Mucosa of descending colon (tissue), 3 donors: ENCODE measurements at places on chromosomes 7 and 10. TPM values are rescaled to one million over a fixed set of nuclear protein-coding genes. Genes with fewer than 3 reads are reported as not detected.
A peak's percentile ranks its signal among the peaks of the same experiment; 100 is the strongest.

DNA sequence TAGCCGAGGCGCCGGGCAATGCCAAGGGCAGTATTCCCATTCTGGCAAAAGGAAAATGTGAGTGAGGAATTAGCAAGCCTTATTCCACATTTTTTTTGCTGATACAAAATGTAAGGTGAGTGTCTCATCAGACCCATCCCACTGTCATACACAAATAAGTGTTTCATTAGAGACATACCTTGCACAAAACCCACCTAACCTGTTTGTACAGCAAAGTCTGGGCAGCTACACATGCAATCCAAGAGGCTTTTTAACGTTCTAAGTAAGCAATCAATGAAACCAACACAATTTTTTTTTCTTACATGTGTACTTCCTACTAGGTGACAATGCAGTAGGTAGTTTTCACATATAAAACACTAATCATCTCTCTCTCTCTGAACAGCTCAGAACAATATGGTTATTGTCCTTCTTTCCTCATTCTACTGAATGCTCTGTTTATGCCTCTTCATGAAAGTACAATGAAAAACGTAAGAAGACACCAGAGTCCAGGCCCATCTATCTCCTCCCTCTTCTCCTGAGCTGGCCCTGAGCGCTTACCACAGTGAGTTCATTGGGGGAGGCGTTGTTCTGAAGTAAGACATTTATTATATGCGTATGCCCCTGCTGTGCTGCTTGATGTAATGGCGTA is 217.2 kb downstream of the ANK3 start:
- no peak for DNase-seq

- DNase-seq, result no peak
Observed at GRCh38 chr7:130719541-130719940, 14.5 kb downstream of the KLF14 start.

DNA sequence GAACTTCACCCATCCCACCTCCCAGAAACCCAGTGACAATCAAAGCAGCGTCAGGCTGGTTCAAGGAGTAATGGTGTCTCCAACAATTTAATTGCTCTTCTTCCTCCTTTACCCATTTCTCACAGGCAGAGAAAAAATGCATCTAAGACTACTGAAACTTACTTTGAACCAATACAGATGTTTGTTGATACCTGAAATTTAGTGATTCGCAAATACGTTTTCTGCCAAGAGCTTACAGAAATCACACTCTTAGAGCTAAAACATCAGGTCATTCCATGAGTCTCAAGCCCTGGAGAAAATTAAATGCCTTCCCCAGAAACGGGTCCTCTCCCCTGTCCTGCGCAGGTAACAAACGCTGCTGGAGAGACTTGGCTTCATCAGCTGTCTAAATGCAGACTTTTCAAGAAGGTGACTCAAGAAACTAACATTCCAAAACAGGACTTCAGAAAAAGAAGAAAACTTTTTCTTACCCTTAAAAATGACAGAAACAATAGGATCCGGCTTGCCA is 443 bp downstream of the MYOF start:
- no peak for DNase-seq

DNA sequence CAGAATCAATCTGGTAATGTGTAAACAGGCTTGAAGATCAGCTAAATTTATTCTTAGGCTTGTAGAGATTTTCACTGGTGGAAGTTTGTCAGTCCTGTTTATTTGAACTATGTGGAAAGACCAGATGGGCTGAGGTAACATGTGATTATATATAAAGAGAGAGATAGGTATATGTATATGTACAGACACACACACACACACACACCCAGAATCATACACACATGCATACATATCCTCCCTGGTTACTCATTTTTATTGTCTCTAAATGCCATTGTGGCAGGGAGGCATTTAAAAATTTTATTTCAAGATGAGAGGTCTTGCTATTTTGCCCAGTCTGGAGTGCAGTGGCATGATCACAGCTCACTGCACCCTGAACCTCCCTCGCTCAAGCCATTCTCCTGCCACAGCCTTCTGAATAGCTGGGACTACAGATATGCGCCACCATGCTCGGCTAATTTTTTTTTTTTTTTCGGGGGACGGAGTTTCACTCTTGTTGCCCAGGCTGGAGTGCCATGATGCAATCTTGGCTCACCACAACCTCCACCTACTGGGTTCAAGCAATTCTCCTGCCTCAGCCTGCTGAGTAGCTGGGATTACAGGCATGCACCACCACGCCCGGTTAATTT is 78.1 kb upstream of the CYTH3 start:
- DNase-seq, result no peak

GRCh38 chr7:18347170-18347569 is 148.4 kb upstream of the HDAC9 start:
- no peak for DNase-seq

DNA sequence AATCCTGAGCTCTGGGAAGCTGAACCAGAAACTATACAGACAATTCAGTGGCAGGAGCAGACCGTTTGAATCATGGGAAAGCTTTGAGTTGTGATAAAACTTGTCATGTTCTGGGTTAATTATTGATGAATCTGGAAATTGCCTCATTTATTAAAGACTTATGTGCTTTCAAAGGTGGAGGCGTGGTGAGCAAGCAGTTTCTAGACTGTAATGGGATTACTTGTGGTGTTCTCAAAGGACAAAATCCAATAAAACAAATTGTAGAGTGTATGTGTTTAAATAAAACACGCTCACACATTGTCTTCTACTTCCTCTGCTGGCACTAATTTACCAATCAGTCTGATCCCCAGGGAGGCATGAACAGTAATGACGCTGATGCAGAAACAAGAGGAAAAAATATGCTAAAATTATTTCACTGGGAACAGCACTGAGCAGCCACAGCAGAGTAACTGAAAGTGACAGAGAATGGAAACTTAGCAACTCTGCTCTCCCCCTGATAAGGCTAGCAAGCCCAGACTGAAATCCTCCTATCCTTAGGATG is 25.1 kb downstream of the PARD3 start:
- DNase-seq, result no peak

DNA sequence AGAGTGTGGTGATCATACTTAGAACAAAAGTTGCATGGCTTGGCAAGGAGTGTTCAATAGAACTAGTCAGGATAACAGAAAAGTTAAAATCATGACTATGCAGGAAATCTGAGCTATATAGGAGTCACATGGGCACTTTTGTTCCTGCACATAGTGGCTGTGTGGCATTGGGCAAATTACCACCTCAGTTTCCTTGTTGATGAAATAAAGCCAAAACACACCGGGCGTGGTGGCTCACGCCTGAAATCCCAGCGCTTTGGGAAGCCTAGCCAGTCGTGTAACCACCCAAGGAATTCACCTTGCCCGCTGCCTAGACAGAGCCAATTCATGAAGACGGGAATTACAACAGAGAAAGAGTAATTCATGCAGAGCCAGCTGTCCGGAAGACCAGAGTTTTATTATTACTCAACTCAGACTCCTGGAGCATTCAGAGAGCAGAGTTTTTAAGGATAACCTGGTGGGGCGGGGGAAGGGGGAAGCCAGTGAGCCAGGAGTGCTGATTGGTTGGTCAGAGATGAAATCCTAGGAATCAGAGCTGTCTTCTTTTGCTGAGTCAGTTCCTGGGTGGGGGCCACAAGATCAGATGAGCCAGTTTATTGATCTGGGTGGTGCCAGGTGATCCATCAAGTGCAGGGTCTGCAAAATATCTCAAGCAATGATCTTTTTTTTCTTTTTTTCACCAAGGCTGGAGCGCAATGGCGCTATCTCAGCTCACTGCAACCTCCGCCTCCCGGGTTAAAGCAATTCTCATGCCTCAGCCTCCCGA is 6.4 kb upstream of the MKRN1 start:
- DNase-seq, result peak; percentile 79

GRCh38 chr10:70965566-70965965 is 77.2 kb upstream of the PCBD1 start:
- no peak for DNase-seq

DNA sequence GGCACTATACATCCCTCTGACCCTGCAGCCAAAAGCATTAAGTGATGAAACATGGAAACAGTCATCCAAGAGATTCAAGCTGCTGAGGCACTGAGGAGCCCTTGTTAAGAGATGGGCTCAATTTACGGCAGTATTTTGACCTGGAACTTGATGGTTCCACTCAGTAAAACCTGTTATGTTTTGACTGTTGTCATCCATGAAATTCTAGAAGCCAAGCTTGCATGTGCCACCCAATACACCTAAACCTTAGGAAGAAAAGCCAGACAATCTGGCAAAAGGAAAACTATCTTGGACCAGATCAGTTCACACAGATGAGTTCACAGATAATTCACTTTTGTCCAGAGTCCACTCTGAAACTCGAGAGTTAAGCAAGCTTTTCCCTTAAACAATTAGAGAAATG is 53.2 kb downstream of the ICA1 start:
- DNase-seq, result no peak

DNA sequence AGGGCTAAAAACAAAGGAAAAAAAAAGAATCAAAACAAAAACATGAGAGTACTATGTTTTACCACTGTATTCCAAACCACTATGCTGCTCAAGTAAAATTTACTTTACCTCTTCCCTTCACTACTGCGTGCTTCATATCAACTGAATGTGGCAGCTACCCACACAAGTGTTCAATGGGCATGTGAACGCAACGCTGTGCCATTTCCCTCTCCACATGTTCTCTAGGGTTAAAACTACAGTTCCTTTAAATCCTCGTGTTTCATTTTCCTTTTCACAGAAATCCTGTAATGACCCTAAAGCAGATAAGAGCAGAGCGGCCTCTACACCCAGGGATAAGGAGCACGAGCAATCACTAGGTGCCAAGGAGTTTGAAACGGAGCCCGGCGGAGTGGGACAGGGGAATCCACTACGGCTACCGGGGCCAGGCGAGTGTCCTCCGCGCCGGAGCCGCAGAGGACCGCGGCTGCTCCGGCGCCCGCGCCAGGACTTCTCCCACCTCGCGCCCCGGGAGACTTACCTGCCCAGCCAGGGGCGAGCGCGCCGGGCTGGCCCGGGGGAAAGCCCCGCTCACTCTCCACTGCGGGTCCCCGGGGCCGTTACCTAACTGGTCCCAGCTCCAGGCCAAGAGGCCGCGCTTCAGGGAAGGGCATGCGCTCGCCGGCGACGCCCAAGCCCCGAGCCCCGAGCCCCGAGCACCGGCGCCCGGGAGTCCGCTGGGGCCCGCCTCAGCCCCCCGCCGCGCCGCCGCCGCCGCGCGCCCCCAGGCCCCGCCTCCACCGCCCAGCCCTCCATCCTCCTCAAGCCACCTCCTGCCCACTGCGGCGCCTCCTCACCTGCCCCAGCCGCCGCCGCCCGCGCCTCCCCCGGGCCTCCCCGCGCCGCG is 711 bp downstream of the NAMPT start:
- DNase-seq, result peak; percentile 67

DNA sequence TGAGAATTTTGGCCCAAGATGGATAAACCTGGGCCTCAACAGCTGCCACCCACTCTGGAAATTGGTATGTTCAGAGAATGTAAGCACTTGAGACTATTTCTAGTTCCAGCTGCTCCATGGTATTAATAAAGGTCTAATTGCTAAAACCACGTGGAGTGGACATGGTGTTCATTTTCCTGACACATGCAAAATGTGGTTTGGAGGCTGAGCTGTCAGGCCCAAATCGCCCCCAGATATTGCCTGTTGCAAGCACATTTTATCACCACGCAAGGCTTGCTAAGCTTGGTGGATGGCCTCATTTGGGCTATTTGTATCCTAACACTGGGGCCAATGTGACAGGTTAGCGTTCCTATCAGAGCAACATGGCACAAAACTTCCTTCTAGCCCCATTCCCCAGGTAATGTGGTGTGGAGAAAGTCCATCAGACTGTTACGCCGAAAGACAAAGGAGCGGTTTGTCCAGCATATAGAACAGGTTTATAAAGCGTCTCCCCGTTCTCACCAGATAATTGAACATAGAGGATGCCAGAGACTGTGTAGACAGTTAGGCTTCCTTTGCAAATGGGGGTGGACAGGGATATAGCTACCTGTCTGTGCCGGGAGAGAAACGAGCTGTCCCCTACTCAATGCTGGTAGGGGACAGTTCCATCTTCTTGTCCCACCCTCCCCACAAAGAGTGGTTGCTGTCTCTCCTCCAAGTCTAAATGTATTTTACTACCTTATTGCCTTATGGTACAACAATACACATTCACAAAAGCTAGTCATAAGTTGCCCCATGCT is 78.0 kb upstream of the ANKRD1 start:
- no peak for DNase-seq

DNA sequence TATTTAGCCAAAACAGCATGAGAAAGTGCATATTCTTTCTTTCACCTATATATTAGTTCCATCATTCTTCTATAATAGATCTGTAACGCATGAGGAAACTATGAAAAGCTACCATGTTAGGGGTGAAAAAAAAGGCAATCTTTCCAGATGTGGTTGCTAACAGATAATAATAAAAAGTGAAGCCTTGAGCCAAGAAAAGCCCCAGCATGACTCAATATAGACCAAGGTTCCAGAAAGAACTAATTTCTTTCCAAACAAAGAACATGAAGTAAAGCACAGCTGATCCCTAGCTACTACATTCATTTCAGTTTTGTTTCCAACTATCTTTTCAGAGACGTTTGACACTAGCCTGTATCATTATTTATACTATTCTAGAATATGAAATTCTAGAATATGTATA is 16.4 kb downstream of the ARL4A start:
- DNase-seq, result no peak

- DNase-seq, result no peak
Observed at GRCh38 chr7:83677180-83677866, 28.4 kb upstream of the SEMA3E start.

The GJD4 gene
- total RNA-seq, result not detected

The CCDC186 gene
- total RNA-seq, result 53.6 TPM

The WEE2 gene
- total RNA-seq, result not detected

The TPK1 gene
- total RNA-seq, result 14.2 TPM

The RHOBTB1 gene
- total RNA-seq, result 5.8 TPM

The SAP25 gene
- 4.3 TPM for total RNA-seq

The AGBL3 gene
- total RNA-seq, result 1.6 TPM

The SOSTDC1 gene
- 6.7 TPM for total RNA-seq
